ENCODE measurements at places on chromosomes 5 and 9.

GRCh38 chr9:34519321-34520020, 3.3 kb downstream of the ENHO start:
- DNase-seq, result no peak

DNA sequence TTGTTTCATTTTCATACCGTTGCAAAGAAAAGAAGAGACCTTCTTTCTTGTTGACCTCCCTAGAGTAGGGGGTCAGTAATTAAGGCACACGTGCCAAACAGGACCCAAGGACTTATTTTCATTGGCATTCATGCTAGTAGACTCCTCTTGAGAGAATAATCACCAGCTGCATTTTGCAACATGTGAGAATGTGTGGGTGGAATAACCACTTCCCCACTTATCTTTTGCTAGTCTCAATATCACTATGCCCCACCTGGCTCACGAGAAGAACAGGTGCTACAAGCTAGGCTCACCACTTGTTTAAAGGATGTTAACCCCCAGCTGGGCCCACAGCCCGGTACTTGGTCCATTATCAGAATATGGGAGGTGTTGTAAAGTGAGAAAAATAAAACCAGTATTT, 460.7 kb upstream of the MEF2C start:
- no peak for DNase-seq

DNA sequence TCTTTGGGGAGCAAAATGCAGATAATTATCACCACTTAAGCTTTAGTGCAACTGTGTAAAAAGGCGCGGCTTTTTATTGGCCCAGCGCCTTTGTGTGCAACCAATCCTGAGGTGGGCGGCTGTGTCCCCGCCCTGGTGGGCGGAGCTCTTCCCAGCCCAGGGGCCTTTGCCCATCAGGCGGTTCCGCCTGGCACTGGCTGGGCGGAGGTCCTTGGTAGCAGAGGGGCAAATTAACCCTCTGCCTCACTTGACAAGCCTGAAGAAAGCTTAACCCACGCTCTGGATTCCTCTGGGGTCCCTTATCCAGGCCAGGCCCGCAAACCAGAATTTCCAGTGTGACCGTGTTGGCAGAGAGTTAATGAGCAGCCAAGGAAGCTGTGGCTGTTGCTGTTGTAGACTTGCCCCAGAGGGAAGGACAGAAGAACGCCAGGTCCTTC, 12.8 kb upstream of the NIPAL4 start:
- no peak for DNase-seq

DNA sequence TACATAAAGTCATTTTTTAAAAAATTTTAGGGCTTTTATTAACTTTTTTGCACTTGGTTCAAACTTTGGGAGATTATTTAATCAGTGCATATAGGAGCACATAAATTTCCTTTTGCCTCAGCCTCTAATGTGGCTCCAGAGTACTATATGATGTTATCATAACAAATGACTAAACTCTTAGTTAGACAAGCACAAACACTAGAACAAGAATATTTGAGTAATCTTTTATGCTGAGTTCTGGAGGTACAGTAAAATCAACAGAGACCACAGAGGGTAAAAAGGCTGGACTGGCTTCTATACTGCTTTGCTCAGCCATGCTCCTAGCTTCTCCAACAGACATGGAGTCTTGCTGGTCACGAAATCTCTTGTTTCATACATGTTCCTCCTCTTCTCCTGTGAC, 52.5 kb upstream of the SGCD start:
- DNase-seq, result no peak

DNA sequence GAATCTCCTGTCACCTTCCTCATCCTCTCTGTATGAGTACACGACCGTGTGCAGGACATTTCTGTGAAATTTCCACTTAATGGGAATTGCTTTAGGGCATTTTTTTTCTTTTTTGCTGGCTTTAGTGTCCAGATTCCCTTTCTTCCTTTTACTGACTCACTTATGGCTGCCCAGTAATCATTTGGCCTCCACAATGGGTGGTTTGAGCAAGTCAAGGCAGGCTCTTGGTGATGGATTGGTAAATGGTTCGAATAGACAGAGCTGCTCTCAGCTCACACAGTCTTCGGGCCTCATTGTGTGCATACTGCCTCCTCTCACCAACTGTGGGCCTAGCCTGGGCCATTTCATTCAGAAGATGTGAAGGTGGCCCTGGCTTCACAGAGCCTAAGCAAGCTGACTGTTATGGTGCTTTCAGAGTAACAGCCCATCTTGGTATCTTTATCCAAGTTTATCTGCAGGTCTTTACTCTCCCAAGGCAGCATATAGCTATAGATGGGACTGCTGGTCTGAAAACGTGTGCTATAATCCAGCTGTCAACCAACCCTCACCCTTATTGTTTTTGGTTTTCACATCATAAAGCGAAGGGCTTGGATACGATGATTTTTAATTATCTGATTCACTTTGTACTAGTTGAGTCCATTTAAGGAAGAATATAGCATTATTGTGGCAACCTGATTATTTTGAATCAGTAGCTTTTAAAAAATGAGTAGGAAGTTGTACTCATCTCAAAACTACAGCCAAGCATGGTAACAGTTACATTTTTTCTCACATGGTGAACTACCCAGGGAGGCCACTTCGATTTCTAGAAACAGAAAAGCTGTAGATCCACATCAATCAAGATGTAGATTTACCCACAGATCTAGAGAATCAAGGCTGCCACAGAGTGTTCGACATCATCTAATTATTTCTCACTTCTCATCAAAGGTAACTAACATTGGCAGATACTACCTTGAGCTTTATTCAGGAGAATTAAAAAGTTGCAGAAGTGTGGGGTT, 50.4 kb upstream of the CKMT2 start:
- DNase-seq, result no peak

DNA sequence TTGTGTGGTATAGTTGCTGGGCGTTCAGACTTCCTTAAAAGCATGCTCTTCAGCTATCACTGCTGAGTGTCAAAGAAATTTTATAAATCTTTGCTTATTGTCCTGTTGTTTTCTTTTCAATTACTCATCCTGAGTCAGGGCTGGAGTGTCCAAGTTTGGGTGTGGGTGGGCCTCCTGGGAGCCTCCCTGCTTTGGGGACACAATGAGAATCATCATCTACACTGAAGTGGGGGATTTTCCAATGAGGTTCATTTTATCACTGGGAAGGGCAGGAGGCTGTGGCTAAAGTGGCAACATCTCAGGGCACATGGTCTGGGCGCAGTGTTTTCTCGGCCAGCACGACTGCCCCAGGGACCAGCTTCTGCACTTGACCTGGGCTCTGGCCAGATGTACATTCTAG, 19.5 kb downstream of the GFPT2 start:
- no peak for DNase-seq

- no peak for DNase-seq
Observed at GRCh38 chr5:12647613-12648012, 743.4 kb upstream of the CTNND2 start.

DNA sequence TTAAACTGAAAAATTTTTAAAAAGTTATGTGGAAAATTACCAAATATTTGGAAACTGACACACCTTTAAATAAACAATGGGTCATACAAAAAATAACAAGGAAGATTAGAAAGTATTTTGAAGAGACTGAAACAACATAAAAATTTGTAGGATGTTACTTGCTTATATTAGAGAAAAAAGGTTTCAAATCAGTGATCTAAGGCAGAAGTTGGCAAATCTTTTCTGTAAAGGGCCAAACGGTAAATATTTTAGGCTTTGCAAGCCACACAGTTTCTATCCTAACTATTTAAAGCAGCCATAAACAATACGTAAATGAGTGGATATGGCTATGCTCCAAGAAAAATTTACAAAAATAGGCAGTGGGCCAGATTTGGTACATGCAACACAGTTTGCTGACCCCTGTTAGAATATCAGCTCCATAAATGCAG, 81.3 kb downstream of the OXCT1 start:
- no peak for DNase-seq

GRCh38 chr5:61625681-61626621, 293.9 kb downstream of the ZSWIM6 start:
- DNase-seq, result no peak

GRCh38 chr9:88372103-88372654, 16.1 kb upstream of the SPIN1 start:
- no peak for DNase-seq

DNA sequence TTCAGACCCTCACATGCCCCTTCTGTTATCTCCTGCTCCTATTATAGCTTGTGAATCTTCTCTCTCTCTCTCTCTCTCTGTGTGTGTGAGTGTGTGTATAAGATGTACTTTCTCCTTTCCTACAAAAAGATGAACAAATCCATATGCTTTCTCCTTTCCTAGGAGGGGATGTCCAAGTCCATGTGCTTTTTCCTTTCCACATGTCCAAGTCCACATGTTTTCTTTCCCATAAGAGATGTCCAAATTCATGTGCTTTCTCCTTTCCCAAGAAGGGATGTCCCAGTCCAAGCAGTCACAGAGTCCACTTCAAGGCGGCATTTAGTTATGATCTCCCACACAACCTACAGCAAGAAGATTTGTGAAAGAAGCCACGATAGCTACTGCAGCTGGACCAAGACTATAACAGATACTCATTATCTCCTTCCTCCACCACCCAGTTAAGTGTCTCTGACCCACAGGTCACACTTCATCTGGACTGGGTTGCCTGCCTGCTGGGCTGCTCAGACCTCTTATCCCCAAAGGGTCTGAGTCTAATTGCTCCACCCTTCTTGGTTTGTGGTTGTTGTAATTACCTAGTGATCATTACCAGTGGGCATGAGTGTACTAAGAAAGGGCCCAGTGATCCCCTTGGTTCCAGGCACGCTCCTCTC, 18.4 kb upstream of the FOXI1 start:
- DNase-seq, result no peak

- peak; percentile 32 for DNase-seq
Observed at GRCh38 chr9:128007566-128008138, 26.9 kb upstream of the EEIG1 start.

DNA sequence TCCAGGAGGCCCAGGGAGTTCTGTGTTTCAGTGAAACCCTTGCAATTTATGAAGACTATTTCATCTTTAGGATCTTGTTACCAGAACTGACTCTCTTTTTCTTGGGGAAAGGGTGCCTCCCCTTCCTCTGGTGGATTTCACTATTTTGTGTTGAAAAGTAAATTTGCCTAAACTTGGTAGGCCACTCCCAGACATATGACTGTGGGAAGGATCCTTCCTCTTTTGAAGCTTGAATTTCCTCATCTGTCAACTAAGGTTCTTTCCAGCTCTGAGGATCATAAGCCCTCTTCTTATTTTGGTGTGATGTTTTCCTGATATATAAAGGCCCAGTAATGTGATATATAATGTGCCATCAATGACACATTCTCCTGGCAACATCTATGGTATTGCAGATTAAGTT, 59.1 kb upstream of the ZFAND5 start:
- DNase-seq, result no peak

GRCh38 chr5:68454766-68455165, 239.2 kb downstream of the PIK3R1 start:
- no peak for DNase-seq

DNA sequence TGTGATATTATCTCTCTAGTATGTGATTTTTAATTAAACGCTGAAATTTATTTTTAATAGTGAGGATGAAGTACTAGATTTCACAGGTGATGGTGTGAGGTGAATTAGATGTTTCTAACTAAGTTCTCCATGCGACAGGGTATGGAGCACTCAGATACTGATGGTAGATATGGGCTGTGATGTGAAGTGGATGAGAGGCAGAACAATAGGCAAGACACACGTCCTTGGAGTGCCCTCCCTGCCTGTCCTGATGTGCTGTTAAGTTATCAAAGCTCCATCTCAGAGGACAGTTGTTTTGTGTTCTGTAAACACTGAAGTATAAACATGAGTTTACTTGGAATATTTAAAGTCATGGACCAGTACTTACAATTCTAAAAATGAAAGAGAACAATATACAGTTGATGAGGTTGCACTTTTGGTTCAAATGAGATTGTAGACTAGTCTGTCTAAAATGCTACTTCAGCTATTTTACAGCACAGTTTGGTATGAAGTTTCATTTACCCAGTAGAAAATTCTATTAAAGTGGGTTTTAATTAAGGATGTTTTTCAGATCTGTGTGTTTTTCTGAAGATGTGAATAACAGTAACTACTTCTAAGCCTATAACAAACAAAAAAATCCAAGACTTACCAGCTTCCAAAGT, 64.2 kb downstream of the C7 start:
- DNase-seq, result no peak

- peak; percentile 14 for DNase-seq
Observed at GRCh38 chr9:123353984-123354591, 1.9 kb upstream of the CRB2 start.

DNA sequence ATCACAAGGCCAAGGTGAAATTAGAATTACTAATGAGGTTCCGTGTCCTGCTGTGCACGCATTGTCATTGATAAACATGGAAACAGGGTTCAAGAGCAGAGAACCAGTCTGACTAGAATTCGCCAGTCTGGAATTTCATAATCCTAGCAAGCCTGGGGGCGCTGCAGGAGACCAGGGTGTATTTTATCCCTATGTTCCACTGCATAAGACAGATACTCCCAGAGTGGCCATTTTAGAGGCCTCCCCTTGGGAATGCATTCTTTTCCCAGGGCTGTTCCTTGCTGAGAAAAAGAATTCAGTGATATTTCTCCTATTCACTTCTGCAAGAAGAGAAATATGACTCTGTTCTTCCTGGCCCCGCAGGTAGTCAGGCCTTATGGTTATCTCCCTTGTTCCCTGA, 1387.7 kb downstream of the MAT2B start:
- no peak for DNase-seq

GRCh38 chr5:96902876-96903275, 26.6 kb downstream of the ERAP2 start:
- no peak for DNase-seq

DNA sequence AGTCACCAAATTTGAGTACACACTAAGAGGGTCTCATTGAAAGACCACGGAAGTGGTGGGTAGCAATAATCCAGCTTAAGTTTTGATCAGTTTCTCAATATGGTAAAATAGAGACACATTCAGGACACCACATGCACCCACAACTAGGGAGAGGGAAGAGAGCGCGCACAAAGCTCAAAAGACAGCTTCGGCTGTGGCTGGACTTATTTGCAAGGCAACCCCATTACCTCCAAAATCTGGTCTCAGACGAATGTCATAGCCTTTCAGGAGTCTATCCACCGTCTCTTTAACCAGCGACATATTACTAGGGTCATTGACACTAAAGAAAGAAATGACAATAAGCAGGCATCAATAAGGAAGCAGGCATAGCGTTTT, 443 bp downstream of the GABRB2 start:
- DNase-seq, result no peak

GRCh38 chr5:127517110-127517479, 345 bp upstream of the PRRC1 start:
- DNase-seq, result peak; percentile 22

GRCh38 chr5:158736150-158736870, 363.4 kb downstream of the EBF1 start:
- no peak for DNase-seq

DNA sequence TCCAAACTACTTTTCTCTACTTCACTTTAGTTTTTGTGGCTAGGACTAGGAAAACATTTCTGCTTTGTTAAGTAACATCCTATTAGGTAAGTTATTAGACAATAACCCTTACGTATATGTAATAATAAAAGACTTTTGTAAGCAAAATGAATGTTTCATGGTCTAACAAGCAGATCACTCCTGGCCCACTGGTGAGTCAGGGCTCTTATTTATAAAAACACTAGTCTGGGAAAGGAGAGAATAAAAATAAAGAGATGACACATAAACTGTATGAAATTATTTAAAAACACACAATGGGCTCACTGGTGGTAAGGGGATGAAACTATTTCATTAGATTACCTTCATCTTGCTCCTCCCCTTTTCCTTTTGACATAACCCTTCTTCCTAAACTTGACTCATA, 2212.2 kb upstream of the ACO1 start:
- no peak for DNase-seq

GRCh38 chr5:172455511-172456061, 1.3 kb upstream of the SH3PXD2B start:
- no peak for DNase-seq

Data from NCI-H2171 treated with DMSO at 0.1 percent for 48 hours (cell line).